Stimulated activated CD8-positive, alpha-beta memory T cell treated with anti-CD3 and anti-CD28 coated beads, Interleukin-4, amount 100 ng/mL, for 48 hours (primary cell): ENCODE measurements at places on chromosomes 1 and 21.

DNA sequence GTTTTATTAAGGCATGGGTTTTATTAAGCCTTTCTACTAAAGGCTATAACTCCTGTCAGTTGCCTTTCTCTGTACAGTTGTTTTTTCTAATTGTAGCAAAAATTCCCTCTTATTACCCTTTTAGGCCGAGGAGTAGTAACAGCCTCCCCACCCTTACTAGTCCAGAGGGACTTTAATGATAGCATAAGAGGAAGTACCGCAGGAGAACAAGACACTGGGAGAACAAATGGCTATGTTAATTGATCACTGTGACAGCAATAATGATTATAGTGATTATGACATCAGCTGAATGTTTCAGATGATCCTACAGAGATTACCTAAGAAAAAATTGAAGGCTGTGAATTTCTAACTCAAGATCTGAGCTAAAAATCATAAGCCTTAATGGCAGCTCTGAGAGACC, 383.0 kb upstream of the PTBP2 start:
- no peak for DNase-seq

DNA sequence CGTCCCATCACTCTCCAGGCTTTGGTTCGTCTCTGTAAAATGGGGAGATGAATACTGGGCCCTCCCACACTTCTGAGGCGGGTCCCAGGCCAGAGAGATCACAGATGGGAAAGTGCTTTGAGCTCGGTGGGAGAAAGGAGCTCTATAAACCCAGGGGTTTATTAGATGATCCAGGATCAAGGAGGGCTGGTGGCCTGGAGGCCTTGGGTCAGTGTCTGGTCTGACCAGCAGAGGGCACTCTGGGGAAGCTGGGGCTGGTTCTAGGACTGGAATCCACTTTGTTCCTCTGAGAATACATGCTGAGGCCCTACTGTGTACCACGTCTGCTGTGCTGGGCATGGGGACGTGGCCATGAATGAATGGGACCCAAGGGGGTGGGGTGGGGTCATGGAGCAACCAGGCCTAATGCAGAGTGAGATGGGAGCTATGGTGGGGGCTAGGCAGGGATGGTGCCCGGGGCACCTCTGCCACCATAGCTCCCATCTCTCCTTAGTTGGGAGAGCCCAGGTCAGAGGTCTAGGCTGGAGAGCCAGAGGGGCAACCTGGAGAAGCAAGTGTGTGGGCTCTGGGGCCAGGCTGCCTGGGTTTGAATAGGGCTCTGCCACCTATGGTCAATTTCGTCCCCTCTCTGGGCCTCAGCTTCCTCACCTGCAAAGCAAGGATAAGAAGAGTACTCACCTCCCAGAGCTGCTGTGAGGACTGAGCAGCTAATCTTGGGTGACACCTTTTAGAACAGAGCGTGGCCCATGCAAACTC, 9.0 kb upstream of the FAM131C start:
- DNase-seq: peak; percentile 85

DNA sequence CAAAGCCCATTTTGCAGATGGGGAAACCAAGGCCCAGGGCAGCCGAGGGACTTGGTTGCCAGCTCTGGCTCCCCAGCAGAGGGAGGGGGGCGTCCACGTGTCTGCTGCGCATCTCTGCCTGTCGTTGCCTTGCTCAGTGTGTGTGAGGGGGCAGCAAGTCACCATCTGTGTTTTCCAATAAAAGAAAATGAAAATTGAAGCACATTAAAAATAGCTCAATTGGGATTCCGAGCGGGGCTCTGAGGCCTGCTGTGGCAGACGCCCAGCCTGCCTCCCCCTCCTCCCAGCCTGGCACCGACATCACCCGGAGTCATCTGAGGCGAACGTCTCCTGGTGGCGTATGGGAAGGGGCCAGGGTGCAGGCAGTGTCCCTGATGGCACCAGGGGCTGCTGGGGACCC, 51.2 kb downstream of the EPHB2 start:
- DNase-seq: no peak

DNA sequence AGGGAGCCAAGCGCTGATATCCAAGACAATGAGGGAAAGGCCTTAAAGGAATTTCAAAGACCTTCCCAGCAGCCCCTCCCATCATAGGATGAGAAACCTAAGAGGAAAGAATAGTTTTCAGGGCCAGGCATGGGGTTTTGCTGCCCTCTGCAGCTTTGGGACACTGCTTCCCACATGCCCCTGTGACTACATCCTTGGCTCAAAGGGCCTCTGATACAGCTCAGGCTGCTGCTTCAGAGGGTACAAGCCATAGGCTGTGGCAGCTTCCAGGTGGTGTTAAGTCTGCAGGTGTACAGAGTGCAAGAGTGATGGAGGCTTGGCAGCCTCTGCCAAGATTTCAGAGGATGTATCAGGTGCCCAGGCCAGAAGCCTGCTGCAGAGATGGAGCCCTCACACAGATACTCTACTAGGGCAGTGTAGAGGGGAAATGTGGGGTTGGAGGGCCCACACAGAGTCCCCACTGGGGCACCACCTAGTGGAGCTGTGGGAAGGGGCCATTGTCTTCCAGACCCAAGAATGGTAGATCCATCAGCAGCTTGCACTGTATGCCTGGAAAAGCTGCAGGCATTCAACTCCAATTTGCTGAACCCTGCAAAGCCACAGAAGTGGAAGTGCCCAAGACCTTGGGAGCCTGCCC, 125.8 kb downstream of the SLC45A1 start:
- DNase-seq: no peak

DNA sequence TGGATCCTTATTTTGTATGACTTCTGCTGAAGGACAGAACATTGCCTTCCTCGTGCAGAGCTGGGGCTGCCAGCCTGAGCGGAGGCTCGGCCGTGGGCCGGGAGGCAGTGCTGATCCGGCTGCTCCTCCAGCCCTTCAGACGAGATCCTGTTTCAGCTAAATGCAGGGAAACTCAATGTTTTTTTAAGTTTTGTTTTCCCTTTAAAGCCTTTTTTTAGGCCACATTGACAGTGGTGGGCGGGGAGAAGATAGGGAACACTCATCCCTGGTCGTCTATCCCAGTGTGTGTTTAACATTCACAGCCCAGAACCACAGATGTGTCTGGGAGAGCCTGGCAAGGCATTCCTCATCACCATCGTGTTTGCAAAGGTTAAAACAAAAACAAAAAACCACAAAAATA, 27.5 kb upstream of the KDM4A start:
- no peak for DNase-seq

DNA sequence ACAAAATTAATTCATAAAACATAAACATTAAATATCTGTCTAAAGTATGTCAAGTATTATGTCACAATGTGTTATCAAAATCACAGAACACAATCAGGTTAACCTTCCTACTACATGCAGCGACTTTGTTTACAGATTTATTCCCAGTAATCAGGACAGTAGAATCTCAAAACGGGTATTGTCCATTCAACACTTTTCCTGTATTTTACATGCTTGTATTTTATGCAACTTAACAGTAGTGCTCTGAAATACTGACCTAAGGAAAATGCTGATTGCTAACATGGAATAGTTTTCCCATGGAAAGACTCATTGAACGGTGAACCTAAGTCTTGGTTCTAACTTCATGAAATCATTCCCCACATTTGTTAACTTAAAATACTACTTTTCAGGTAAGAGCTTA, 2.3 kb downstream of the SERBP1 start:
- no peak for DNase-seq

DNA sequence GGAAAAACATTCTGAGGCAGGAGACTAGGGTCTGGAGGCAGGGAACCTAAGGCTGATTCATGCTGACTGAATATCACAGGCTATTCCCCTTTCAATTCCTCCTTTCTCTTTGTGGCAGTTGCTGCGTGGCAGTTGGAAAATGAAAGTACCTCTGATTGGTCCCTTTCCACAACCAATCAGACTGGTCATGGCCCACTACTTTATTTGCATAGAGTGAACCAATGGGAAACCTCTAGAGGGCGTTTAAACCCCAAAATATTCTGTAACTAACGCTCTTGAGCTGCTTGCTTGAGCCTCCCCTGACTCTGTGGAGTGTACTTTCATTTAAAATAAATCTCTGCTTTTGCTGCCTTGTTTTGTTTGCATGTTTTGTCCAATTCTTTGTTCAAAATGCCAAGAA, 27.7 kb upstream of the VN1R5 start:
- DNase-seq: no peak

DNA sequence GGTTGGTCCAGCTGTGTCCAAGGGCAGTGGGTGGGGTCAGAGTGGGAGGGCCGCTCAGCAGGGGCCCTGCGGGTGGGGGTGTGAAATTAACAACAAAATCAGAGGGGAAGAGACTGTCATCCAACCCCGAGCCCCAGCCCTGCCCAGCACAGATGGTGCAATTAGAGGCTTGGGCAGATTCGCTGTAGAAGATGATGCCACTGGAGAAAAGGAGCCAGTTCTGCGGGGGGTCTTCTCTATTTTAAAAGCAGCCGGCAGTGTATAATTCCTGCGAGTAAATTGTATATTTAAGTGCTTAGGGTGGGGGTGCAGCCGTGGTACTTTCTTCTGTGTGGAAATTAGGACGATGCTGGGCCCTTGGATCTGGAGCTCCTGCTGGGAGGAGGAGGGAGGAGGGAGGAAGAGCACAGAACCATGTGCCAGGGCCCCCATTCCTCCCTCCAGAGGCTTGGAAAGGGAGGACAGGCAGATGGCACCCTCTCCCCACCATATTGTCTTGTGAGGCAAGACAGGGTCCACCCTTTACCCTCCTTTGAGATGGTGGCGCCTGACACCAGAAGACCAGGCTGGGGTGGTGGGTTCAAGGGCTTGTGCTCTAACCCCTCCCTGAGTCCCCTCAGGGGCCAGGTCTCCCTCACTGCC, 89.2 kb downstream of the ACTL8 start:
- DNase-seq: no peak

- peak; percentile 27 for DNase-seq
Observed at GRCh38 chr1:13494025-13494424, 19.8 kb downstream of the LRRC38 start.

GRCh38 chr1:1764876-1765470, 13.3 kb downstream of the NADK start:
- no peak for DNase-seq

- DNase-seq: no peak
Observed at GRCh38 chr1:165408518-165408917, 36.4 kb downstream of the RXRG start.

GRCh38 chr1:93816970-93817678, 61.9 kb downstream of the DNTTIP2 start:
- DNase-seq: no peak

DNA sequence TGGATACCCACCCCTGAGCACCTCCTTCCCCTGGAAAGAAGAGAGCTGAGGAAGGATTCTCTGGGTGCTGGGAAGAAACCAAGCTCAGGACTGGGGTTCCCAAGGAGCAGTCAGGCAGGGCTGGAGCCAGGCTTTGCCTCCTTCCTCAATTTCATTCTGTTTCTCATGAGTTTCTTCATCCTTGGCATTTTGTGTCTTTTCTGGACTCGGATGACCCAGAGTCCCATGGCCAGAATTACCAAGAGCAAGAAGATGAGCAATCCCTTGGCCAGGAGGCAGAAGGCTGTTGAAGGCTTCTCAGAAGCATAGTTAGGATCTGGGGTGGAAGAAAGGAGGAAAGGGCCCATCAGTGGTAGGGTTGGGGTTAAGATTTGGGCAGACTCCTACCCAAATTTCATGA, 2.5 kb downstream of the SLAMF9 start:
- DNase-seq: no peak

DNA sequence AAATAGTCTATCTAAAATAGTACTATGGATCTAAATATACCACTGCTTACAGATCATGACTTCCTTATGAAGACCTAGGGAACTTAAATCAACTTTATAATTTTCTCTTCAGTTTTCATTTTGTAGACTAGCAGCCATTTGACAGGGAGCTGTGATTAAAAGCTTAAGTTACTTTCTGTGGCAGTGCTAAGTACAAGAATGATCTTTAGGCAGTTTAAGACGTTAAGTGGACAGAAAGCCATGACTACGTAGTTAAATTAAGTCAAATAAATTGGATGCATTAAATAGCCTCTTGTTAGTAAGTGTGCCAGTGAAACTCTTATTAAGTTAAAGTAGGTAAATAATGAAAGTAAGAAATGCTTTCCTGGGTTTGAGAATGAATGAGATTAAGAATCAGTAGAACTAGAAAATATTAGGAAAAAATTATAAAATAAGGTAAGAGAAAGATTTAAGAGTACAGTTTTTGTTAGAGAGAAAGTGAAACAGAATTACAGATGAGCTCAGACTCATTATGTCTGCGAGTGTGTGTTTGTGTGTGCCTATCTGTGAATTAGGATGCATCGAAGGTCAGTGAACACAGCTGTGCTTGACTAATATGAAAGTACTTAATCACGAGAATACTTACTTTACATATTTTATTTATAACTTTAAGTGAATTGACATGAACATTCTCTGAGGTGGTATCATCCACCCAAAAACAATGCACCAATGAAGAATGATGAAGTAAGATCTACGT, 336.9 kb downstream of the KCNT2 start:
- DNase-seq: no peak

- DNase-seq: no peak
Observed at GRCh38 chr1:241309651-241310050, 47.4 kb downstream of the RGS7 start.

- no peak for DNase-seq
Observed at GRCh38 chr1:16402742-16403141, 34.5 kb downstream of the SPATA21 start.

- DNase-seq: no peak
Observed at GRCh38 chr1:78096017-78096416, 50.3 kb downstream of the GIPC2 start.

DNA sequence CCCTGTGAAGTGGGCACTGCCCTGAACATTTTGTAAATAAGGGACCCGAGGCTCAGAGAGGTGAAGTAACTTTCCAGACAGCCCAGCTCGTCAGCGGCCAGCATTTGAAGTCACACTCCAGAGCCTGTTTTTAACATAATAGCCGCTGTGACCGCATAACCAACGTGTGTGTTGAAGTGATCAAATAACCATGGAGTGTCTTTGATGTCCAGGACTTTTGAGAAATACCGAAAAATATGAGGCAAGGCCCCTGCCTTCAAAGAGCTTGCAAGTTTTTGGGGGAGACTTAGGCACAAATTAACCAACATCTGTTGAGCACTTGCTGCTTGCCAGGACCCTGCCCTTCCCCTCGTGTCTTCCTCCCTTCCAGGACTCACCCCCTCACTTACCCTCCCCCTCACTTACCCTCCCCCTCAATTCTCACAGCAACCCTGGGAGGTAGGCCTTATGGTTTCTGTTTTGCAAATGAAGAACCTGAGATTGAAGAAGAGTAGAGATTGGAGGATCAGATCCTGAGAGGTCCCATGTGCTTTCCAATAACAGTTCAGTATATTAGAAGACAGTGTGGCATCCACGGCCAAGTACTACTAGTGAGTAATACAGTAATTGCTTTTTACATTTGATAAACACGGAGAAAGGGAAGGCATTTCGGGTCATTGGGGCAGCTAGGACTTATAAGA, 1.3 kb upstream of the SLC16A1 start:
- peak; percentile 58 for DNase-seq

DNA sequence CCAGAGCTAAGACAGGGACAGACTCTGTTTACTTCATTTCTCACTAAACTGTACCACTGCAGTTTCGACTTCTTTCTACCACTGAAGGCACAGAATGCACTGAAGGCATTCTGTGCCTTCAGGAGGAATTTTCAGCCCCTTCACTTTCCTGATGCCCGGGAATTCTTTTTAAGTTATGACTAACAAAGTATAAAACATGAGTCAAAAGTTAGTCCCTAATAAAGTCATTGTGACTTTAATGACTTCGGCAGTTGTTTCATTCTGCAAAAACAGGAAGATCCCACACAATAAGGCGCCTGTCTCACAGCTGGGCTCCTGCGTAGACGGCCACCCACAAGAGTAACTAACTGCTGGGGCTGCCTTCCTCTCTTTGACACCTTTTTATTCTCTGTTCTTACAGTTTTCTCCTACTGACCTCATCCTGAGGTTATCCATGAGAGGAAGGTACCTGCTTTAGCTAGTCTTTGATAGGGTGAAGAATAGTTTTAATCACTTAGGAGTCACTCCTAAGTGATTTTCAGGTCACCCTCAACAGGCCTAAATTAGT, 183.9 kb upstream of the SGIP1 start:
- DNase-seq: peak; percentile 62

GRCh38 chr1:1929639-1930545, 10.8 kb upstream of the TMEM52 start:
- DNase-seq: no peak
